ENCODE measurements at places on chromosomes 1 and 21.
A peak's percentile ranks its signal among the peaks of the same experiment; 100 is the strongest.

GRCh38 chr1:25068829-25069228, 138.8 kb upstream of the RUNX3 start:
- no peak for DNase-seq

- DNase-seq, result no peak
Observed at GRCh38 chr1:20229171-20229570, 42.9 kb upstream of the PLA2G2C start.

- no peak for DNase-seq
Observed at GRCh38 chr1:215405211-215405610, 161.9 kb upstream of the KCTD3 start.

GRCh38 chr1:6935911-6936690, 150.8 kb downstream of the CAMTA1 start:
- DNase-seq, result no peak

DNA sequence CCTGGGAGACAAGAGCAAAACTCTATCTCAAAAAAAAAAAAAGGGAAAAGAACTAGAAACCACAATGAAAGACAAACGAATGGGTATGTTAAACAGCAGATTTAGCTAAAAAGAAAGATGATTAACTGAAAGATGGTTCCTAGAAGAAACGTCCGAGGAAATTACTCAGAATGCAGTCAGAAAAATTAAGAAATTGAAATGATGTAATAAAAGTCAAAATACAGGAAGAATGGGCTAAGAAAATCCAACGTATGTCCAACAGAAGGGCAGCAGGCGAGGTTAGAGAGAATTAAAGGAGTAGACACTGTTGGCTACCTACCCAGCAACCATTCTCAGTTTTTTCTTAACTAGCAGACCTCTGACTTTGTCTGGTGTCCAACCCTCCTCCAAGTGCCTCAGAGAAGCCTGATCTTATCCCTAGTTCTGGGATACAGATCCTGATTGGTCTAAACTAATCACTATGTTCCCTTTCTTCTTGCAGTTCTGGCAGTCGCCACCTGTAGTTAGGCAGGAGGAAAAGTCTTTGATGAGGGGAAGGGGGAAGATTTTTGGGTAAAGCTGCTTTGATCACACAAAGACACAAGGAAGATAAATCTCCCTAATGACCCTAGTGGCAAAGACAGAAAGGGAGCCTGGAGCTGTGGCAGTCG, 25.7 kb downstream of the GPR161 start:
- no peak for DNase-seq

- DNase-seq, result peak; percentile 24
Observed at GRCh38 chr1:6614019-6614928, 743 bp downstream of the PHF13 start.
